ENCODE measurements at places on chromosomes 5 and 9. TPM values are rescaled to one million over a fixed set of nuclear protein-coding genes. Genes with fewer than 3 reads are reported as not detected.

GRCh38 chr9:32424616-32425015, 40.2 kb downstream of the ACO1 start:
- peak; percentile 81 for DNase-seq

GRCh38 chr5:109668668-109669422, 20.9 kb upstream of the MAN2A1 start:
- no peak for DNase-seq

Gene CDX1
- total RNA-seq: not detected

Gene S100Z
- 0.11 TPM for total RNA-seq

Gene FAM169A
- total RNA-seq: 11.2 TPM
